IPS-NIHi11 (cell line): ENCODE measurements at places on chromosomes 7 and 10.

GRCh38 chr10:113720386-113720785, 31.1 kb upstream of the PLEKHS1 start:
- DNase-seq, result no peak

GRCh38 chr10:59825932-59826331, 72.7 kb upstream of the MRLN start:
- DNase-seq, result no peak

GRCh38 chr10:27628621-27629020, 117.0 kb downstream of the MKX start:
- DNase-seq, result no peak

DNA sequence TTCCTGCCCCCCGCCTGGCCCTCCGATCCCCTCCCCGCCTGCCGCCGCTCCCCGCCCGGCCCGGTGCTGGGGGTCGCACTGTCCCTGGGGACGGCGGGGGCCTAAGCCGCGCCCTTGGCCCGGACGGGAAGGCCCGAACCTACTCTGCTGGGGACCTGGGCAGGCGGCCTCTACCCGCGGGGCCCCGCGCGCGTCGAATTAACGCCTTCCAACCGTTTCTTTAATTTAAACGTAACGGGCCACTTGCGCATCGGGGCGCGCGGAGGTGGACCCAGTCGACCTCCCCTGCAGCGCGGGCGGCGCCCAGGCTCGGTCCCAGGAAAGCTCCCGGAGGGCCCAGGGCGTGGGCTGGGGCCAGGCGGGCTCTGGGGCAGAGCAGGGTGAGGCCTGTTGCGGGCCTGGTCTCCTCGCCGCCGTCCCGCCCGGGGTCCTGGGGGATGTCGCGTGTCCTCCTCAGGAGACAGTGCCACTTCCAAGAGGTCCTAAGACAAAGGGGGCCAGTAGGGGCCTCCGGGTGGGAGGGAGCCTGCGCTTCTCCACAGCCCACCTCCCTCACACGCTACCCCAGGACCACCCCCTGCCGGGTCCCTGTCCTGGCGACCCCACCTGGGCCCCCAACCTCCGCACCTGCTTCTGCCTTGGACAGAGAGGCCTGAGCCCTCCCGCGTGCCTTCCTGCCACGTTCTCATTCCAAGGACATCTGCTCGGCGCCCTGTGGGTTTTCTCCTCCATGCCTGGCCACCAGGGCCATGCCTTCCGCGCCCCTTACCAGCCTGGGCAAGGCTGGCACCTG, 658 bp upstream of the PTPRN2 start:
- no peak for DNase-seq

DNA sequence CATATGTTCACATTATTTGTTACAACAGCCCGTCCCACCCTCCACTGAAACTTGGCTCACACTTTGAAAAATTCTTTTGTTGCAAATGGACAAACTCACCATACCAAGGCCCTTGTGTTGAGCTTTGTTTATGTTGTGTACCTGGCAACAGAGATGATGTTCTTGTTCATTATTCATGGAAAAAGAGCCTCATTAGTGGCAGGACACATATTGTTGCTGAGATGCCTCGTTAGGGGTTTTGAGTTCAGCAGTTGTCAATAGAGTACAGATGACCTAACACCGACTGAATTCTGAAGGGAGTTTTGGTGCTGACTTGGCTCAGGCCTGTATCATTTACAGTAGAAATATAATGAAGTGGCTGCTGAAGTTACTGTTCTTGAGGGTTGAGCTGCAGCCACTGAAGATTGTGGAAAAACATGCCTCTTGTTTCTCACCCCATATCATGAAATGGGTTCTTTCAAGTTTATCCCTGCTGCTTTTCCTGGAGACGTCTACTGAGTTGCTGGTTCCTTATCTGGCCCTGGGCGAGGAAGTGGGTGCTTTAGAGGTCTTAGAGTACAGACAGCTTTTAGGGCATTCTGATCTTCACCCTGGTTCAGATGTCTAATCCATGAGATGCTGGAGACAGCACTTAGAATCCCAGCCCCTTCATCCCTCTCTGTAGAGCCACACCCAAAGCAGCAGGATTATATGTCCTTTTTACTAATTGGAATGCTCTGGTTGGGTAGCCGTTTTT, 149.7 kb downstream of the WNT2 start:
- no peak for DNase-seq

DNA sequence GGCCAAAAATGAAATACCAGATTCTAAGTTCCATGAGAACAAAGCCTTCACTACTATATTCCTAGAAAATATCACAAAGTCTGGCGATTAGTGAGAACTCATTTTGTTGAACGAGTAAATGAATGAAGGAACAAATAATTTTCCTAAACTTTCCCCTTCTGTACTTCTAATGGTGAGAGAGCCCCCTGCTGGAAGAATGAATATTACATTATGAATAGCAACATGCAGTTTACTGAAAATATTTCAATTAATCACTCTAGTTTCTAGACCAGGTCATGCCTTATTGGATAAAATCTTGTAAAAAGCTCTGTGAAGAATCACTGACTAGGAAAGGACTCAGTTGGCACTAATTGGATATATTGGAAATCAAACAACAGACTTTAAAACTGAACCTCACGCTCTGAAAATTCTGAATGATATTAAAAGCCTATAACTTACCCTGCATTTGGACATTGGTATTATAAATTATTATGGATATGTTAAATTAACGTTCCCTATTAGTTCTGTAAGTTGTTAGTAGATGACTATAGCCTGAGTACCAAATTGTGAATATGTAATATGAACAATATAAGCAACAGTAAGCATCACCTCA, 32.4 kb upstream of the MTPN start:
- peak; percentile 23 for DNase-seq

- DNase-seq, result no peak
These were observed 4.7 kb downstream of the NFE2L3 start for GRCh38 chr7:26156451-26157420.

DNA sequence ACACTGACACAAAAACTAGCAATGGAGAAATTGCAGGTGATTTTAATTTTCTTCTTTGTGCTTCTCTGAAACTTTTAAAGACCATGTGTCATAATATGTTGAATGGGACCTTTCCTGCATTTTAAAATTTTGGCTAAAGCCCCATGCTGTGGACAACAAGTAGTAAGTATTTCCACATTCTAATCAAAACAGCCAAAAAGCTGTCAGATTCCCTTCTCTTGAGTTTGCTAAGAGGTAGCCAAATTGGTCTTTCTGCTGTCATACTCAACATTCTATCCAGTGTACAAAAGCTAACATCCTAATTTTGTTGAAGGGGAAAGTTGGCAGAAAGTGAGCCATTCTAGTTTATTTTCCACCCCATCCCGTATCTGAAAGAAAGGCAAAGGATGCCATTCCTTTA, 447.6 kb downstream of the TFEC start:
- no peak for DNase-seq

- no peak for DNase-seq
These were observed 43.2 kb upstream of the LRGUK start for GRCh38 chr7:134083766-134084487.

GRCh38 chr10:77768039-77768438, 130.4 kb upstream of the KCNMA1 start:
- no peak for DNase-seq

- no peak for DNase-seq
These were observed 81.0 kb upstream of the PFKP start for GRCh38 chr10:2986391-2986801.

- DNase-seq, result no peak
These were observed 337.8 kb downstream of the NRG3 start for GRCh38 chr10:82212753-82213152.

DNA sequence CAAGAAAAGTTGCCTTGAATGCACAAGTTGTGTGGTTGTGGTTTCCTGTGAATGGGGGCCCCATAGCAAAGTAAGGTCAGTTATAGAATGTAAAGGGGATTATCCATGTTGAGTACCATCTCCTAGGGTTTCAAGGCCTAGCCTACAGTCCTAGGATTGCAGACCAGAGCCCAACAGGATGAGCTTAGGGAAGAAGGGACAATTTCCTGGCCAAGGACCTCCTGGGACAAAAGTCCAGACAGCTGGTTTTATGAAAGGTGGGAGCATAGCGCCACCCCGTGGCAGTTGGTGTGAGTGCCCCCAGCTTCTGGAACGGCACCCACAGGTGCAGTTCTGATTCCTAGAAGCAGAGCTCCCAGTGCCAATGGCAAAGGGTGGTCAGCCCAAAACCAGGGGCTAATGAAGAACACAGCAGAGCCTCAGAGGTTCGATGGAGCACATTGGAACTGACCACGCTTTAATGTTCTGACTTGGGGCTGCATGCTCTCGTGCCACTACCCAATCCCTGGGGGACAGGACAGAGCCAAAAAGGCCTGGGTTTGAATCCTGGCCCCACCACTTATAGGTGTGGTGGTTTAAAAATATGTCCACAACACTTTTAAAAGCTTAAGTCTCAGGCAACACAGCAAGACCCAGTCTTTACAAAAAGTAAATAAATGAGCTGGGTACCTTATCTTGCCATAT, 25.8 kb upstream of the TMEM120A start:
- peak; percentile 87 for DNase-seq
